Aorta (tissue), 5 donors: ENCODE measurements at places on chromosomes 5 and 9. TPM values are rescaled to one million over a fixed set of nuclear protein-coding genes. Genes with fewer than 3 reads are reported as not detected.
A peak's percentile ranks its signal among the peaks of the same experiment; 100 is the strongest.

PRDM9 gene
- not detected for total RNA-seq

DNA sequence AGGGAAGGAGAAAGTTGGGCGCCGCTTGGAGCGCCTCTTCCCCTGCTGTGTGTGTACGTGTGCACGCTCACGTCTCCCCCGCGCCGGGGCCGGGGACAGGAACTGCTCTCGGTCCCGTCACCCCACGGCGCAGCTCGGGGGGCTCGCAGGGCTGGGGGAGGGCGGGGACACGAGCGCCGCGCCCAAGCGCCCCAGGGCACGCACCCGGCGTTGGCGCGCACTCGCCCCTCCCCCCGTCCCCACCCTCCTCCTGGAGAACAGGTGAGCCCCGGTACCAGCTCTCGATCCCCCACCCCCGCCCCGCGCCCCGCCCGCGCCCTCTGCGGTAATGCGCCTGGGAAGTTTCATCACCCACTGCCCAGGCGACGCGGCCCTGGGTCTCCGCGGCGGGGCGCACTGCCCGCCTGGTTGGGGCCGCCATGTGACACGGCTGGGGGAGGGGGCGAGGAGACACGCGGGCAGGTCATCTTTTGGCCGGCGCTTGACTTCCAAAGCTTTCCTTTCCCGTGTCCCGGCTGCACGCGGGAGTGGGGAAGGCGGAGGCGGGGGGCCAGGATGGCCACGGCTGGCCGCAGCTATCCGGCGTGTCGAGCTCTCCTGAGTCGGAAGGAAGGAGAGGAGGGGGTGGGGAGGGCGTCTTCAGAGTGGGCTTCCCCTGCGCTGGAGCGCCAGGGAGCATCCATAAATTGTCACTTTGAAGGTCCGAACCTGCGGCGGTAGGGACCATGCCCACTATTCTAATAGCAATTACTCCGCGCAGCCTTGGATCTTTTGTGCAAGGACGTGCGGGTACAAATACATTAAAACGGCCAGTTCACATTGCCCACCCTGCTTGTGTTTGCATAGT lies 1.5 kb upstream of the STC2 start:
- DNase-seq = no peak

ST8SIA4 gene
- total RNA-seq = 19.7 TPM

- no peak for DNase-seq
Observed at GRCh38 chr5:119336845-119337580, 18.8 kb upstream of the TNFAIP8 start.

GRCh38 chr5:142000704-142001484 lies 11.9 kb downstream of the GNPDA1 start:
- no peak for DNase-seq

DNA sequence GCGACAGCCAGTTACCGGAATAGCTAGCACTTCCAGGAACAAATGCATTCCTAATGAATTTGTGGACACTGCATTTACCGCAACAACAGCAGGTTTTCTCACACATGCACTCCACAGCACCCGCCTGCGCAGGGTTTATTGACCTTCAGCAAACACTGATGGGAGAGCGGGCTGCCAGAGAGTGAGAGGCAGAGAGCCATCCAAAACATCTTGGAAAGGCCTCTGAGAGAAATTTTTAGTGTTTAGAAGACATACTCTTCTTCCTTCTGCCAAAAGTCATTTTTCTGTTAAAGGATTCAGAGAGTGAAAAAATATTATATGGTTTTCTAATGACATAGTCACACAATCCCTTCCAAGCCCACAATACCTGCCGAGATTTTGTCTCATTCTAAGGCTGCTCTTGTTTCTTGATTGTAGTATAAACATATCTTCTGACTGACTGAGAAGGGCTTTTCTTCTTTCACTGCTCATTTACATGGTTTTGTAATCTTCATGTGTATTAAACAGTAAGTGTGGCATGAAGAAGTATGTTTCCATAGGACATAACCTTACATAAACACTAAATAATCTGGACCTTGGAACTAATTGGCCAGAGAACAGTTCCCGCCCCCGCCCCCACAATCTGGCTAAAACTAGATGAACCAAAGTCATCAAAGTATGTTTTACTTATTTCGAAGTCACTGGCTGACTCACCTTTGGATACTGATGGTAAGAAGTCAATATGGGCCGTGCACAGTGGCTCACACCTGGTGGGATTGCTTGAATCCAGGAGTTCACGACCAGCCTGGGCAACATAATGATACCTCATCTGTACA lies 432.5 kb upstream of the MEF2C start:
- DNase-seq = peak; percentile 77
